ENCODE measurements at places on chromosomes 2 and 18.

DNA sequence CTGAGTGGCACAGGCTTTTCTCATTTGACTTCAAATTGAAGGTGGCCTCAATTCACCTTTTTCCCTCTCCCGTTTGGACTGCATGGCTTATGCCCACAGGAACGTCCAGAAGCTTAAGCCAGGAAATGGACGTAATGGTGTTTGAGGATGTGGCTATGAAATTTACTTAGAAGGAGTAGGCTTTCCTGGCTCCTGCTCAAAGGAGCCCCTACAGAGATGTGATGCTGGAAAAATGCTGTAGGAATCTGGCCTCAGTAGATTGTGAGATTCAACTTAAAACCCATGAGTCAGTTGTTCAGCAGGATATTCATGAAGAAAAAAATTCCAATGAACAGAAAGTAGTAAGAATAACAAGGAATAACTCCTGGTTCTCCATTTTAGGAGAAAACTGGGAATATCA is 129.0 kb downstream of the ICOS start:
- no peak for DNase-seq

DNA sequence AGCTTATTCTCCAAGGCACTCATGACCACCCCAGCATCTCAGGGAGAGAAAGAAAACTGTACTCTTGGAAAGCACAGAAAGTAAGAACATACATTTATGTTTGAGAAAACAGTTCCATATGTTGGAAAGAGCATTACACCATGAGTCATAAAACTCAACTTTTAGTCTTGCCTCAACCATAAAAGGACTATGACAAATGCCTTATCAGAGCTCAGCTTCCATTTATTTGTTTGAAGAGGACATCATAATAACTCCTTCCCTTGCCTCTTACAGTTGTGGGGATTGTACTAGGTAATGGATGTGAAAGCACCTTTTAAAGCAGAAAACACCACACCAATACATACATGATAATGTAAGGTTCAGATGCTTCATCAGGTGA is 370.8 kb downstream of the LNPK start:
- DNase-seq: no peak

DNA sequence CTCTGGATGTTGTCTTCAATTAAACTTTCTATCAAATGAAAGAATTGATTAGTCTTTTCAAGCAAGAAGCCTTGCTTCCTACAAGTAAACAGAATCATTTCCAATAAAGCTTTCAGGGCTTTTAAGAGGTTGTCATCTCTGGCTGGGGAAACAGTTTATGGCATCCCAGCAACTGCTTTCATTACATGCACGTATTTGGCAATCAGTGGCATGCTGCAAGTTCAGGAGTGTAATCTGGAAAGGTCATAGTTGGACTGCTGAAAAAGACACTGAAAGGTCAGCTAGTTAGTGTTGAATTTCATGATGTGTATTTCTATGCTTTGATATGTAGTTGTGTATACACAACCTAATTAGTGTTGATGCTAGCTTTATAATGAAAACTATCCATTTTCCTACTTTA is 332.9 kb downstream of the DSC3 start:
- no peak for DNase-seq

- no peak for DNase-seq
Measured at GRCh38 chr18:51361130-51361860, 163.8 kb upstream of the MEX3C start.

- DNase-seq: no peak
Measured at GRCh38 chr2:1751767-1752725, 7.7 kb upstream of the PXDN start.

DNA sequence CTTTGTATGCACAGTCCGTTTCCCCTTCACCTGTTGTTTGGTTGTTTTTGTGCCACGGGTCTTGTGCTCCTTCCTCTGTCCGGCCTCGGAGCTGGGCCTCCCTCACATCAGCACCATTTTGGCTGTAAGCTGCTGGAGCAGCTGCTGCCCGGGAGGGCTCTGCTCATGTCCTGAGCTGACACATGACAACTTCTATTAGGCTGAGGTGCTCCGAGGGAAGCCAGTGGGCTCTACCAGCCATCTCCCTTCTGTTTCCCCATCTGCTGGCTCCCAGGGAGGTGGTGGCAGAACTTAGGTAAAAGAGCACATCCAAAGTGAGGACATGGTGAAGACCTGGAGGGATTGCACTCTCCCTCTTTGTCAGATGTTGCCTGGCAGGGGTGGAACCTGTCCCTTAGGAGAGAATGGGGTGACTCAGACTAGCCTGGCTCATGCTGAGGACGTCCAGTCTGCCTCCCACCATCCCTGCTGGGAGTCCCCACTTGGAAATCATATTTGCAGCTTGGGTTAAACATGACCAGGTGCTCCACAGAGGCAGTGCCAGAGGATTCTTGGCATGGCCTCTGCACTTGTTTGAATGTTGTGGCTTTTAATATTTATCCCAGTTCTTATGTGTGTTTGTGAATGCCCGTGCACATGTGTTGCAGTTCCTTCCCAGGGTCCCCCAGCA is 49.8 kb upstream of the TNP1 start:
- no peak for DNase-seq

GRCh38 chr2:123737371-123737770 is 287.7 kb upstream of the CNTNAP5 start:
- DNase-seq: no peak

GRCh38 chr2:218295029-218295428 is 2.7 kb upstream of the TMBIM1 start:
- no peak for DNase-seq

DNA sequence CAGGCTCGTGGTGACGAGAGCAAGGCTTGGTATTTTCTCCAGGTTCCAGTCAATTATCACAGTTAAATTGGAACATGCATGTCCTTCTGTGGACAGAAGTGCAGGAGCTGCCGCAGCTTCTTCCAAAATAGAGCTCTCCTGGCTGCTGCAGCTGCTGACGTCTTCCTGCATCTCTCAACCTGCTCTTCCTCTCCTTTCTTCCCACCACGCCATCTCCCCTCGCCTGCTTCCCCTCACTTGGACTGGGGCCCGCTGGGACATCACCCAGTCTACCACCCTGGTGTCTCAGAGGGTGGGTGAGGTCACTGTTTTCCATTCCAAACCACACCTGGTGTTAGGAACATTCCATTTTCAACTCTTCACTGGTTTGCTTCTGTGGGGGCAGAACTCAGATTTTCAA is 41.4 kb downstream of the SPP2 start:
- no peak for DNase-seq
